ENCODE measurements at places on chromosomes 2 and 18.
A peak's percentile ranks its signal among the peaks of the same experiment; 100 is the strongest.

DNA sequence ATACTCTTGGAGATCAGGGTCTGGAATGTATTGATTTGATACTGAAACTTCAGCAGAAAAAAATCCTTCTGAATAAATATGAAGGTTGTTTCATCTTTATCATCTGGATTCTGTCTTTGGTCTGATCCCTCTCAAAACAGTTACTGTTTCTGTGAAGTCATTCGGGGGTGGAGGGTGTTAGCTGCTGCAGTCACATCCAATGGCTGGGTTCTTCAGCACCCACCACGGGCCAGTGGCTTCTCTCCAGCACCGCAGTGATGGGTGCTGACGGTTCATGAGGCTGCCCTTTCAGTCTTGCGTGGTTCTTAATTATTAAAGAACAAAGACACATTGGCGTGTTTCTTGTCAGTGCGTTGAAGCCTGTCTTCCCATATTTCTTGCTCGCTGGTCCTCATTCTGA is 148.0 kb downstream of the LDLRAD4 start:
- no peak for DNase-seq

GRCh38 chr2:240901986-240902614 is 4.0 kb upstream of the CROCC2 start:
- no peak for DNase-seq

GRCh38 chr2:184114439-184114838 is 483.9 kb upstream of the ZNF804A start:
- no peak for DNase-seq

- DNase-seq = no peak
Measured at GRCh38 chr2:8641301-8641965, 40.4 kb upstream of the ID2 start.

GRCh38 chr2:45755585-45756335 is 104.3 kb downstream of the PRKCE start:
- no peak for DNase-seq

GRCh38 chr2:102449370-102449974 is 23.6 kb upstream of the SLC9A4 start:
- DNase-seq = no peak

- no peak for DNase-seq
Measured at GRCh38 chr18:37578182-37578678, 12.6 kb upstream of the CELF4 start.

DNA sequence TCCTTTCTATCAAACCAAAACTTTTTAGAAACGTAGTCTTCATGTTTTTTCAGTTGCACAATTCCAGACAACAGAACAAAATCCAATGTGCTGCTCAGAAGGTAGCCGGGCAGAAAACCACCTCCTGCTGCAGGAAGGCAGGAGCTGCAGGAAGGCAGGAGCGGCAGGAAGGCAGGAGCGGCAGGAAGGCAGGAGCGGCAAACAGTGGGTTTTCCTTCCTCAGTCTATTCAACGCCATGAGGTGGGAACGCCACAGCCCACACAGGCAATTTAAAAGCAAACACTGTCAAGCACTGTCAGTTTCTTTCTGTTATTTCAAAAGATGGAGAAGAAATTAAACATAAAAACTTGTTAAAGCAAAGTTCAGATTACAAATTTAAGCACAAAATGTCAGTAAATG is 601.2 kb upstream of the SALL3 start:
- no peak for DNase-seq

GRCh38 chr2:181334158-181334826 is 122.9 kb upstream of the ITGA4 start:
- DNase-seq = no peak

- no peak for DNase-seq
Measured at GRCh38 chr2:133986881-133987795, 266.7 kb upstream of the MGAT5 start.

DNA sequence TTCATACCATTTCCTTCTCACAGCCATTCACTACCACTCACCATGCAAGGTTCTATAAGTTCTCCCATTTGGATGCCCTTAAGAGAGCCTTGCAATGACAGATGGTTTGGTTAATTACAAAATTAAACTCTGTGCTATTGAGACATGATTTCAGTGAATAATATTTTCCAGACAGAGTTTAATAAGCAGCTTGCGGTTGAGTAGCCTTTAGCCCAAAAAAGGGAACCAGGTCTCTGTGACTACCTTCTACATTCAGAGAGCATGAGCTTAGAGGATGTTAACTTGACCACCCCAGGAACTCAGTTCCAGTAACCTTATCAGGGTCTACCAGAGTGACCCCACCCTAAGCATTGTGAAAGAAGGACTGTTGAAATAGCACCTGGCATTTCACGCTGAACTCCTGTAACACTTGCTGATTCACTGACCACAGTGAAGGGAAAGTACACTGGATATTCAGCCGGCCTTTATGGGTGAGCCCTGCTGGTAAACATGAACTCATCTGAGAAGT is 1173.1 kb upstream of the ZEB2 start:
- peak; percentile 57 for DNase-seq

DNA sequence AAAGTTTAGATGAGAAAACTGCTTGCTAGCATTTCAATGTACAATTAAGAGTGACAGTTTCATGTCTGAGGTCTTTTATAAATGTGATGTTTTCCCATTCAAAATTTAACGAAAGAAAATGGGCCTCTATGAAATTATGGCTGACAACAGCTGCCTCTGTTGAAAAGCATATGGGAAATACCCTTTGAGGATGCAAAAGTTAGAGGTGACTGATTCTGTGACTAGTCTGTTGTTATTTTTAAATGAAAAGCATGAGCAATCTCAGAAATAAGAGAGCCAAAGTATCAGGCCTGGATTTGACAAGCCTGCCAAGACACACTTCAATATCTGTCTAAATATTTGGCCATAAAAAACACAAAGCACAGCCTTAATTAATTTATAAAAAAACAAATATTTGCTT is 580.8 kb downstream of the ERBB4 start:
- DNase-seq = no peak

DNA sequence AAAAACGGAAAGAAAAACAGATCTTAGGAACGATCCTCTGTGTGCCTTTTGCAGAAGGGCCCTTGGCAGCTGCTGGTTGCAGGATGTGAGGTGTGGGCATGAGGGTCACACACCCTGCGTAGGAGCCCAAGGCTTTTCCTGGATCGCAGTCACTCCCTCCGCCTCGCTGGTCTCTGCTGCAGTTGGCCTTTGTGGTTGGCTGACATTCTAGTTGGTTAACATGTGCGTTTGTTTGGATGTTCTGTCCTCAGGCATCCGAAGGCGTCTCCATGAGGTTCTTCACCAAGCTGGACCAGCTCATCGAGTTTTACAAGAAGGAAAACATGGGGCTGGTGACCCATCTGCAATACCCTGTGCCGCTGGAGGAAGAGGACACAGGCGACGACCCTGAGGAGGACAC is 61.7 kb downstream of the INPP5D start:
- no peak for DNase-seq

GRCh38 chr2:119751706-119752105 is 8.0 kb upstream of the PTPN4 start:
- no peak for DNase-seq

GRCh38 chr2:134555411-134555810 is 163.4 kb downstream of the TMEM163 start:
- no peak for DNase-seq

GRCh38 chr2:12619975-12620374 is 96.8 kb upstream of the TRIB2 start:
- DNase-seq = no peak

DNA sequence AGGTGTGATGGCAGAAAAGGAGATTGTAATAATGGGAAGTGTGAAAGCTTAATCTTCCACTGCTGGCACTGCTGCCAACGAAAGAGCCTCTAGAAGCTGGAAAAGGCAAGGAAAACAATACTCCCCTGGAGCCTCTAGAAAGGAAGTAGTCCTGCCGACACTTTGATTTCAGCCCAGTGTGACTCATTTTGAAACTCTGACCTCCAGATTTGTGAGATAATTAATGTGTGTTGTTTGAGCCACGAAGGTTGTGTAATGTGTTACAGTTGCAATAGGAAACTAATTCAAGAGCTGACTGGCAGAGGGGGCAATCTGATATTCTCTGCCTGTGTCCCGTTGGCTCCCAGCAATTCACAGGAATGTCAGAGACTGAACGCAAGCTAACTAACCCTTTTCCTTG is 219.2 kb upstream of the UBE2E3 start:
- no peak for DNase-seq

- DNase-seq = peak; percentile 70
Measured at GRCh38 chr2:176473177-176473576, 203.9 kb downstream of the MTX2 start.

DNA sequence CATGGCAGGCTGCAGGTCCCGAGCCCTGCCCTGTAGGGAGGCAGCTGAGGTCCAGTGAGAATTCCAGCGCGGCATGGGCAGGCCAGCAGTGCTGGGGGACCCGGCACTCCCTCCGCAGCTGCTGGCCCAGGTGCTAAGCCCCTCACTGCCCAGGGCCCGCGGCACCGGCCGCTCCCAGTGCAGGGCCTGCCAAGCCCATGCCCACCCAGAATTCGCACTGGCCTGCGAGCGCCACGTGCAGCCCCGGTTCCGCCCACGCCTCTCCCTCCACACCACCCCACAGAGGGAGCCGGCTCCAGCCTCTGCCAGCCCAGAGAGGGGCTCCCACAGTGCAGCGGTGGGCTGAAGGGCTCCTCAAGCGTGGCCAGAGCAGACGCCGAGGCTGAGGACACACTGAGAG is 158.5 kb upstream of the ACVR2A start:
- no peak for DNase-seq
